ENCODE measurements at places on chromosomes 13 and 19. TPM values are rescaled to one million over a fixed set of nuclear protein-coding genes. Genes with fewer than 3 reads are reported as not detected.

DNA sequence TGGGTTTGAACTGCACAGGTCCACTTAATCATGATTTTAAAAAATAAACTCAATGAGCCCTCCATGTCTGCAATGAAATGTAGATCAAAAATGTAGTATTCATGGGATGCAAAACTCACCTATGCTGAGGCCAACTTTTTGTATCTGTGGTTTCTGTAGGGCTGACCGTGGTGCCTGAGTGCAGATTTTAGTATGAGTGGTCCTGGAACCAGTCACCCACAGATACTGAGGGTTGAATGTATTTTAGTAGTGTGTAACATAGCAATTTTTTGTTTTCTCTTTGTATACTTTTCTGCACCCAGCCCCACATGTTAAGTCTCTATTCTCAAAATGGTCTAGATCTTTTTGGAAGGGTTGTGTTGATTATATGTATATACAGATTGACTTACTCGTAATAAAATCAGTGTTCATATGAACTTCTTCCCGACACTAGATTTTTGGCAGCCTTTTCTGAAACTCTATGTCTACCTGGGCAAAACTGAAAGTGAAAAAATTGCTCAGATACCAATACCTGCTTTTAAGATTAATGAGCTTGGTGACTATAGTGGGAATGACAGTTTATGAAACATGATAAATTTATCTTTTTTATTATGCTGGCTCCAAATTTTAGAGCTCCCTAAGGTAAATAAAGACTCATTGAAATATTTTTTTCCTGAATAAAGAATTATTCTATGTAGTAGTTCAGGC lies 51.6 kb downstream of the DNAJC15 start:
- H3K4me1 ChIP-seq: peaks cover 56% of the 10 kb centered on the region
- H3K27ac ChIP-seq: peak overlapping the region; percentile 24
- H3K36me3 ChIP-seq: peaks cover 23% of the 10 kb centered on the region
- H3K4me3 ChIP-seq: no peak overlapping the region

- H3K4me3 ChIP-seq: no peak overlapping the region
- no peak for DNase-seq
- peaks cover 17% of the 10 kb centered on the region for H3K4me1 ChIP-seq
- no peaks in the 10 kb centered on the region for H3K27me3 ChIP-seq
- H3K27ac ChIP-seq: peak overlapping the region; percentile 44
- H3K36me3 ChIP-seq: peaks cover 7% of the 10 kb centered on the region
These were observed 7.3 kb downstream of the OPA3 start for GRCh38 chr19:45577111-45577905.

- H3K27me3 ChIP-seq: no peaks in the 10 kb centered on the region
- H3K4me1 ChIP-seq: peaks cover 20% of the 10 kb centered on the region
- DNase-seq: peak; percentile 88
- H3K4me3 ChIP-seq: peak overlapping the region; percentile 32
These were observed 5.7 kb downstream of the HOOK2 start for GRCh38 chr19:12769689-12770088.

Gene KCNRG
- total RNA-seq: 0.12 TPM

DNA sequence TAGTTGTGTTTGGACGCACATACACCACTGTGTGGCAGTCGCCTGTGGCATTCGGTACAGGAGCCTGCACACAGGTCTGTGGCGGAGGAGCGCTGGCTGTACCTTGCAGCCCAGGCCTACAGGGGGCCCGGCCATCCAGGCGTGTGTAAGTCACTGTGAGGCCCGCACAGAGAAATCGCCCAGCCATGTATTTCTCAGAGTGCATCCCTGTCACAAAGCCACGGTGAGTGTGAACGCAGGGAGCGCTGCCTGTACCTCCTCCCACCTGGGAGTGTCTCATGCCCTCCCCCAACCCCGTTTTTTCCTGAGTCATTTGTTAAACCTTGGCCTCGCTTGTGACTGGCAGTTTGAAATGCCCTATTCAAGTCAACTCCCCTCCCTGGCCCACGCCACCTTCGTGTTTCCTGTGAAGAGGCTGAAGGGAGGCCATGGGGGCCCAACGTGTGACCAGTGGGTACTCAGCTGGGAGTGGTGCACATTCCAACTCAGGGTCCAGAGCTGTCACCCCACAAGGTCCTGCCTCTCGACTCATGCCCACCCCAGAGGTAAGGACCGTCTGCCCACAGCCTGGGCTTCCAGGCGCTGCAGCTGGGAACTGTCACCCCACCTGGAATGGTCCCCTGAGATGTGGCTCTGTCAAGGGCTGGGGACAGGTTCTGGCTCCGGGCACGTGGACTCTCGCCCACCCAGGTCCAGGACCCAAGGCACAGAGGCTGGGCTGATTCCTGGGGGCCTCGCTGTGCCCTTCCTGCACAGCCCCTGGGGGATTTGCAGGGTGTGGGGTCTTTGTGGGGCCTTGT lies 11.6 kb upstream of the RASA3 start:
- peak; percentile 76 for DNase-seq
- no peaks in the 10 kb centered on the region for H3K36me3 ChIP-seq
- H3K4me3 ChIP-seq: no peak overlapping the region
- H3K27ac ChIP-seq: peak overlapping the region; percentile 39
- peaks cover 12% of the 10 kb centered on the region for H3K4me1 ChIP-seq

Measured in activated CD4-positive, alpha-beta T cell treated with anti-CD3 and anti-CD28 coated beads for 36 hours (primary cell).